ENCODE measurements at places on chromosomes 1 and 21.

- no peak for DNase-seq
Observed at GRCh38 chr1:245549996-245550719, 395.4 kb downstream of the KIF26B start.

DNA sequence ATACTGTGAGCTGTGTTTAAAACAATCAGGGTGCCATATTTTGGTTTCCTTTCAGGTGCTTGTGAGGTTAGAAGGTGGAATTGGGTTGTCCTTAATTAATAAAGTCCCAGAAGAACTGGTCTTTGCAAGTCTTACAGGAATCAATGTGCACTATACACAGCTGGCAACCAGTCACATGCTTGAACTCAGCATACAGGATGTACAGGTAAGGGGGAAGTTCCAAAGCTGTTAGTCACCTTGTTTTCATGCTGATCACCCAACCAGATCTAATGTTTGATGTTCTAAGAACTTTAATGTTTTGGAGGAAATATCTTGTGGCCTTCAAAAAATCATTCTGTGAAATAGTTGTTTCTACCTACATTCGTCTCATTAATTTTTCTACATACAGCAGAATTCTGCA lies 156.3 kb downstream of the VPS13D start:
- no peak for DNase-seq

- DNase-seq = no peak
Observed at GRCh38 chr1:181905944-181906597, 155.4 kb downstream of the ZNF648 start.

DNA sequence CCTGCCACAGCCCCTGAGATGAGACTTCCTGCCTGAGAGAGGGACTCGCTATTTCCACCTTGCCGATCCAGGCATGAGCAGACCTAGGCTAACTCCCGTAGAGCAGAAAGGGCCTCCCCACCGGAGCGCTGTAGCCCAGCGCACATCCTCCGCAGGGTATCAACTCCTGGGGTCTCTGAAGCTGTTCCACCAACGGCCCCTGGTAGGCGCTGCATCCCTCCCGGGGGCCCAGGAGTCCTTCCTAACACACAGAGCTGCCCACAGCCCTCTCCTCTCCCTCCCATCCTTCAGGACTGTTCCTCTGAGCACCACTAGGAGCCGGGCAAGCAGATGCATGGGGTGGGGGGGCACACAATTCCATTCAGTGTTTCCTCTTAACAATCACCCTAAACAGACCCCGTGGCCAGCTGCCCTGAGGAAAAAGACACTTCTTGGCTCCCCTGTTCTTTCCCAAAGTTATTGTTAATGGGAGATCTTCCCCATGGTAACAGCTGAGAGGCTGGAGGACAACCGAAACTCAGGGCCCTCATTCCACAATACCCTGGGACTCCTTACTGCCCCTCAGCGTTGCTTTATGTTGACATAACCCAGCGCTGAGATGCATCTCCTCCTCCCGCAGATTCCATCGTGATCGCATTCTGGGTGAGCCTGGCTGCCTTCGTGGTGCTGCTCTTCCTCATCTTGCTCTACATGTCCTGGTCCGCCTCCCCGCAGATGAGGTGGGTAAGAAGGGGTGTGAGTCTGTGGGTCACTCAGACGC lies 7.5 kb downstream of the MRAP start:
- DNase-seq = no peak

DNA sequence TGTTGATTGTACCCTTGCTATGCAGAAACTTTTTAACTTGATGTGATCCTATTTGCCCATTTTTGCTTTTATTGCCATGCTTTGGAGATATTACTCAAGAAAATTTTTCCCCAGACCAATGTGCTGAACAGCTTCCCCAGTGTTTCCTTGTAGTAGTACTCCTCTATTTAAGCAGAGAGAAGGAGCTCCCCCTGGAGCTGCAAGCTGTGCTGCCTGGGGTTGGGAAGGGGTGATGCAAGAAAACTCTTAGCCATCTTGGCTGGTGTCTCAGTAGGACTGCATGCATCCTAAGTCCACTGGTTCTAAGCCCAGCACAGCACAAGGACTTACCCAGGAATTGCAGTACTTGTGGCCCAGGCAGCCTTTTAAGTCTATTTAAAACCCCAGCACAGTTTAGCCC lies 121.6 kb downstream of the NTMT2 start:
- no peak for DNase-seq

GRCh38 chr1:176241385-176242015 lies 34.4 kb upstream of the COP1 start:
- no peak for DNase-seq

GRCh38 chr1:23959461-23960290 lies at the start of gene PNRC2:
PNRC2 (plus strand) TSS chr1:23959828; CDS start chr1:23961458, 1,630 bp downstream.
- DNase-seq = peak; percentile 93

GRCh38 chr1:236398538-236398937 lies 4.5 kb downstream of the EDARADD start:
- no peak for DNase-seq

DNA sequence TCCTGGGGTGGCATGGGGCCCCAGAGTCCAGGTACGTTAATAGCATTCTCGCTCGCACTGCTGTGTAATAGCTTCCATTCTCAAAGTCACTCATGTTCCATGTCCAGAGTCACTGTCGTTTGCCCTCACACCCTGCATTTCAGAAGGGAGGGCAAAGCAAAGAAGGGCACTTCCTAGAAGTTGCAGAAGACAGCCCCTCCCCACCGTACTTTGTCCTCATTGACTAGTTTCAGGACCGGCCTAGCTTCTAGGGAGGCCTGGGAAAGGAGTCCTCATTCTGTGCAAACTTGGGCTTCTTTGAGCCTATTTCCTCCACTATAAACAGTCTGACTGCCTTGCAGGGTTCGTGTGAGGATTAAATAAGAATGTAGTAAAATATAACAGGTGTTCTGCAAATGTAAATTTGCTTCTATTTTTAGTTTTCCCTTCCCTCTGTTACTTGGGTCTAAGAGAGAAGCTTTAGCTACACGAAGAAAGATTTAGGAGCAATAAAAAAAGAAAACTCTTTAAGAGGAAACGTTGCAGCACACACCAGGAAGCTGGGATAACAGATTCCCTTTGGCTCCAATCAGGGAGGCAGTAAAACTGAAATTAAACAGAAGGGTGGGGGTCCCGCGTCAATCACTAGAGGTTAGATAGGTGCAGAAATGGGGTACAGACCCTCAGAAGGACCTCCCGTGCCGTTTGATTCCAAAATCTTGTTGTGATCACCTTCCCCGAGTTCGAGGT lies 40.1 kb downstream of the ACTL8 start:
- DNase-seq = no peak

DNA sequence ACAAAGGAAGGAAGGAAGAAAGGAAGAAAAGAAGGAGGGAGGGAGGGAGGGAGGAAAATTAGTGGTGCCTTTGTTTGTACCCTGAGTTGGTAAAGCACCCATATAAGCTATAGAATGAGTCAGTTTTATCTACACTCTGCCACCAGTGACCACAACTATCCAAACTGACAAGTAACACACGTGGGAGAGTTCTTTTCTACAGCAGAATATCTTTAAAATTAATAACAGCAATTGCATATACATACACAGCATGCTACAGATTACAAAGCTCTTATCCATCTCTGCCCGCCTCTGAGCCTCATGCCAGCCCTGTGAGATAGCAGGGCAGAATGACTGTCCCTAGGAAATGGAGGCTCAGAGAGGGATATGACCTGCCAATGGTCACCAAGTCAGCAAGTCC lies 20.3 kb downstream of the CDCP2 start:
- DNase-seq = no peak

- DNase-seq = no peak
Observed at GRCh38 chr21:35015435-35016024, 33.6 kb downstream of the RUNX1 start.

DNA sequence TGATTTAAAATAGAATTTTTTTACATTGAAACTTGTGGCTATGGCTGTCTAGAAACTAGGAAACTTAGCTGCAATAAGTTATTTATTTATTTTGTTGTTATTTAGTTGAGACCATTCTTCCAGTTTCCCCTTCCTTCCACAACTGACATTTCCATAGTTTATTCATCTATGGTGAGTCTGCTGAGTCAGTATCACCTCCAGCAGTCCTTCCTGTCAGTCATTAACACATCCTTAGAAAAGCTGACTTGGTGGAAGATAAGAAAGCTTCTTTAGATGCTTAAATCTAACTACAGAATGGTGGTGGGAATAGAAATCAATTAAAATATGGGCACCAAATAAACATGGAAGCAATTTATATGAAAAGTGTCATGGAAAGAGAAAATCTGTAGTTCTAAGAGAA lies 714.0 kb downstream of the RWDD3 start:
- DNase-seq = no peak

- DNase-seq = no peak
Observed at GRCh38 chr1:1966071-1966740, 37.4 kb downstream of the CFAP74 start.

- DNase-seq = peak; percentile 70
Observed at GRCh38 chr1:155091071-155092051, 12.7 kb downstream of the EFNA3 start.

DNA sequence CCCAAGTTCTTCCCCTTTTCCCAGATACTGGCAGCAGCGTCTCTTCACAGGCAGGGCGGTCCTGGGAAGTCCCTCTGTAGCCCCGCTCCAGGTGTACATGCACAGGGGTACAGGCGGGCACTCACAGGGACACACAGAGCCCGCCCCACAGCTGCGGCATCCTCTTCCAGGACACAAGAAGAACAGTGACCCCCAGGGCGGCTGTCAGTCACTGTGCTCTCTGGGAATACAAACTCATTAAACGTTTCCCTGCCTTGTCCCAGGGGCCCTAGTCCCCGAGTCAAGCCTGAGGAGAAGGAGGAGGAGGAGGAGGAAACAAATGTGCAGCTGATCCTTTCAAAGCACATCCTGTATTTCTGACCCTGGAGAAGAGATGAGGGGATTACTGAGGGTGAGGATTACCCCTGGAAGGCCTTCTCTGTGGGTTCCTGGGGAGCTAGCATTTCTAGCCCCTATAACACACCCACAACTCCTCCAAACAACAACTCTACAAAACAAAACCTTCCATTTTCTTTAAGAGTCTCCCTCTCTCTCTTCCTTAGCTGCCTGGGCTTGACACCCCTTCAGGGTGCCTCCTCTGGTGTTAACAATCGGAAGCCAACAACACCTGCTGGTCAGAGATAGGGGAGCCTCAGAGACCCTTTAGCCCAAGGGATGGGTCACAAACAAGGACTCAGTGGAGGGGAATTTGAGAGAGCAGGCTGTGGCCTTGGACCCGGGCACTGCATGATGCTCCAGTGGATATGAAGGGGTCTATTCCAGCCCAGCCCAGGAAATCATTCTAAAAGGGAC lies 28.4 kb upstream of the DMBX1 start:
- no peak for DNase-seq

GRCh38 chr1:22281521-22282363 lies 138.8 kb upstream of the WNT4 start:
- DNase-seq = no peak

DNA sequence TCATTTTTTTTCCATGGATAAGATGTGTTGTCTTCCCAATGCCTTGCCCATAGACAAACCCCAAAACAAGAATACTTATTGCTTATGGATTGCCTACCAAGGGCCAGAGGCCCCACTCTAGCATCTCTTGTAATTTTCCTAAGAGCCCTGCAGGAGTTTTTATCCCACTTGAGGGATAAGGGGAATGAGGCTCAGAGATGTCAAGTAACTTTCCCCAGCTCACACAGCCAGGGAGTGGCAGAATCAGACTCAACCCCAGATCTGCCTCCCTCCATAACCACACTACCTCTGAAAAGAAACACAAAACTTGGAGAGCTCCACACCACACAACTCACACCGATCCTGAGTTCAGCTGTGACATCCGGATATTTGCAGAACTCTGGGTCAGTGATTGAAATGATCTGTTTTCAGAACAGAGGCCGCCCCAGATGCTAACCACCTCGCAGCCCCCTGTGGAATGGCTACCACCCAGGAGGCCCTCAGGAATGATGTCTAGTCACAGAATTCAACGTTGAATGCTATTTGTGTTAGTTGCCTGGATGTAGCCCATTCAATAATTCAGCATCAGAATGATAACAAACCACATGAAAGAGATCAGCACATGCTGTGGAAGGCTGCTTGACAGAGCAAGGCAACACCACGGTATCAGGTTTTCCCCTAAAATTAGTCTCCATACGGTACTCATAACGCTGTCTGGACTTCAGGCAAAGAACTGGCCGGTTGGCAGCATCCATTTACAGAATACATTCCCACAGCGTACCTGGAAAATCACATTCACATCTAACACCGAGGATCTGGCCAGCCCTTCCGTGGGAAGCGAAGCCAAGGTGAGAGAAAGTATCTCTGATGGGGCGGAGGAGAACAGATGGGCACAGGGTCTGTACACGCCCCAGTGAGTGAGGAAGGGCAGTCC lies 231.9 kb downstream of the TOMM20 start:
- no peak for DNase-seq

DNA sequence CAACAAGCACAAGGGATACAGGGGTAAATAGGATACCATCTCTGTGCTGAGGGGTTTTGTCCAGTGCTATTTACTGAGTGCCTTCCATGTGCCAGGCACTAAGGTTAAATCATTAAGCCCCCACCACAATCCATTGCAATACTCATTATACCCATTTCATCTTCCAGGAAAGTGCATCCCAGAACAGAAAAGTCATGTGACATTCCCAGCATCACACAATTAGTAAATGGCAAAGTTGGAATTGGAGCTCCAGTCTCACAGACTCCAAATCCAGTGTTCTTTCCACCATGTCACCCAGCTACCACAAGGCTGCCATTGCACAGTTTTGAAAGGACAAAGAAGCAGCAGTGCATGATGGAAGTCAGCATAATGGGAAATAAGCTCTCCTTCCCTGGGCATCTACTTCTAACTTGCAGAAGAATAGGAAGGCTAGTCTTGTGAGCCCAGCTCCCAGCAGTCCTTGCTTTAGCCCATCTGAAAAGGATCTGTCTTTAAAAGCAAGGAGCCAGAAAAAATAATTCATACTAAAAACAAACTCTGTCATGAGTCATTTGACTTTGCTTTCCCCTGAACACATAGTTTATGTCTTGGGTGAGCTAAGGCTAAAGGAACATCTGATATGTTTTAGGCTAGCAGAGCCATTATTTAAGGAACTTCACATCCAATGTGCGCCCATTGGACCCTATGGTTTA lies 111.4 kb upstream of the HOOK1 start:
- DNase-seq = no peak

DNA sequence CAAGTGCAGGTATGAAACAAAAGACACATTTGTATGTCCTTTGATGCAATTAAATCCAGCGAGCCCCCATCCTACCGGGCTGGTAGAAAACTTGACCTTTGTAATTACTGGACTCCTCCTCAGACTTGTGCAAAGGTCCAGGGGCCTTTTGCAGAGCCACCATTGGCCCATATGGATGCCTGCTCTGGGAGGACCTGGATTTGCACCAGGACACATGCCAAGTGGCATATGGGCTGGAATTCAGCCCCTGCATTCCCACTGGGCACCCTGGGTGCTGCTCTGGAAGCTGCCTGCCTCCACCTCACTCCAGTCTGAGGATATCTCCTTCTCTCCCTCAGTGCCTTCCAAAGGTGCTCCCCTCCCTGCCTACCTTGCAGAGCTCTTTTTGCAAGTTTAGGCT lies 36.0 kb downstream of the LACTBL1 start:
- no peak for DNase-seq

GRCh38 chr21:31218830-31219608 lies 125.0 kb downstream of the TIAM1 start:
- no peak for DNase-seq

DNA sequence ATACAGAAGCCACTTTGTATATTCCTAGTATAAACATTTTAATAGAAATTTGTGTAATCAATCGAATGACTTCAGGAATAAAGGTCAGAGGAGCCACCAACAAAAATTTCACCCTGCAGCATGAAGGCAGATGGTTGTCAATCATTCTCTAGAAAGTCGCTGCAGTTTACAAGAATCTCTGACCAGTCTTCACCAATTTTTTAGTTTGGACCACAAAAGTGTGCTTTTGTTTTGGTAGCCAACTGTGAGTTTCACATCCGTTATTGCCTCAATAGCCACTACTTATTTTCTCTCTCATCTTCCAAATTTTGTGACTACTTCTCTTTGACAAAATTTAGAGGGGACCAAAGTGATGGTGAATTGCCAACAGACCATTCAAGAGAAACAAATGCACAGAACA lies 1155.6 kb downstream of the AMY1C start:
- no peak for DNase-seq

Data from stimulated activated CD4-positive, alpha-beta T cell treated with anti-CD3 and anti-CD28 coated beads, Interleukin-4, amount 100 ng/mL, for 48 hours (primary cell).